Stromal cell of bone marrow (primary cell): ENCODE measurements at places on chromosomes 2 and 18.

DNA sequence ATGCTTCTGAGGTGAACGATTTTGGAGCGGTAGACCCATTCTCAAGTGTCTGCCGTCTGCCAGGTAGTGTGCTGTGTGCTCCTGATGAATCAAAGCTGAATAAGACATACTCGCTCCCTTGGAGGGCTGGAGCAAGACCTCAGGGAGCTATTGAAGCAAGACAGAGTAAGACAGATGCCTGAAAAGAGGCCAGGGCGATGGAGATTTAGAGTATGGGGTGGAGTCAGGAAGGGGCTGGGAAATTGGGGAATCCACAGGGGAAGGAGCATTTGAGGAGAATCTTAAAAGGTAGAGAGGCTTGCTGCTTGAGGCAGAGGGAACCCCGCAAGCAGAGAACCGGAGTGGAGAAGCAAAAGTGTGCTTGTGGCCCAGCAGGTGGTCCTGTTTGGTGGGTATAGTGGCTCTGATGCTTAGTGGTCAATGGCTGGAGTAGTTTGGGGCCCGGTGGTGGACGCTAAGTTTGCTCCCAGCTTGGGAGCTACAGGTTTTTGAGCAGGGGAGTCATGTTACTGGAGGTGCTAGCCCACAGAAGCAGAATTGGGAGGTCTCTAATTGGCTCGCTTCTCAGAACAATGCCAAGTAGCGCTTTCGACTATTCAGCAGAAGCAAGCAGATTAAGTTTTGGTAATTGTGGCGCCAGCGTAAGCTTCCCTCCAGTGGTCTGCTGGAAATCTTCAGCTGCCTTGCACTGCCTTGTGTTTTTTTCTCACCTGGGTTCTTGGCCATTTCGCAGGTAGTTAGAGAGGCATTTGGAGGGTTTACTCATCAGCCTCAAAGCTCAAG lies 2.0 kb downstream of the CNNM4 start:
- no peak for DNase-seq

DNA sequence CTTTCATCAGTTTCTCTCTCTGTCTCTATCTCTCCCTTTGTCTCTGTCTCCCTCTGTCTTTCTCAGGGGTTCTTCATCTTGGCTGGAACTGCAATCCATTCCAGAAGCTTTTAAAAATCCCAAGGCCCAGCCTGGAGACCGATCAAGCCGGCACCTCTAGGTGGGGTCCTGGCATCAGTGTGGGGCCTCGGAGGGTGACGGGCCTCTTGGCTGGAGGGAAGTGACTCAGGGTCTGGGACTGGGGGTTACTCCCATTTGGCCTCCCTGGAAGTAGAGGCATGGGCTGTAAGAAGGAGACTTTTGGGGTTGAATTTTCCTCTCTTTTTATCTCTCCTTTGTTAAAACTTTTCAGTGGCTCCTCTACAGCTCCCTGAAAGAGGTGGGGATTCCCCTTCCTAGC lies 52.8 kb upstream of the OTOF start:
- no peak for DNase-seq

DNA sequence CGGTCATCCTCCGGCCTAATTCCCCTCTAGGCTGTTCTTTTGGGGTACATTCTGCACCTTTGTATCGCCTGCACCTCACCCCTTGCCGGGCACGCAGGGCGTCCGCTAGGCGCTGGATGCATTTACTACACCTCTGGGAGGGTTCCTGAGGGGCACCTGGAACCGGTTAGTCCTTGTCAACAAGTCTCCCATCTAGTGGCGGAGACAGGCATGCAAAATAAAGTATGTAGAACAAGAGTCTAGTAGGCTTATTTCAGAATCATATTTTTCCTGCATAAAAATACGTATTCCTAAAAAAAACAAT lies 705 bp upstream of the TEX261 start:
- peak; percentile 6 for DNase-seq

DNA sequence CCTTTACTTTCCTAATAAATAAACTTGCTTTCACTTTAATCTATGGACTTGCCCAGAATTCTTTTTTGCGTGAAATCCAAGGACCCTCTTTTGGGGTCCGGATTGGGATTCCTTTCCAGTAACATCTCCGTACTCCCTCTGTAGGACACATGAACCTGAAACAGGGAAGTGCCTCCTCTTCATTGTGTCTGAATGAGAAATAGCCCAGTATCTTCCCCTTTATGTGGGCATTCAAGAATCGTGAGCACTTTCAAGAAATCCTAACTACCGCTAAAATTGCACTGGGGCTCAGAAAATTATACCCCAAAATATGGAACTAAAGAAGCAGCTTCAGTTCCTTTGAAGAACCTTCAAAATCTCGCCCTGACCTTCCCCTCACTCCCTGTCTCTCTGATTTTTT lies 7.8 kb upstream of the POMC start:
- no peak for DNase-seq

- no peak for DNase-seq
Measured at GRCh38 chr2:223526106-223526505, 76.1 kb downstream of the SCG2 start.

DNA sequence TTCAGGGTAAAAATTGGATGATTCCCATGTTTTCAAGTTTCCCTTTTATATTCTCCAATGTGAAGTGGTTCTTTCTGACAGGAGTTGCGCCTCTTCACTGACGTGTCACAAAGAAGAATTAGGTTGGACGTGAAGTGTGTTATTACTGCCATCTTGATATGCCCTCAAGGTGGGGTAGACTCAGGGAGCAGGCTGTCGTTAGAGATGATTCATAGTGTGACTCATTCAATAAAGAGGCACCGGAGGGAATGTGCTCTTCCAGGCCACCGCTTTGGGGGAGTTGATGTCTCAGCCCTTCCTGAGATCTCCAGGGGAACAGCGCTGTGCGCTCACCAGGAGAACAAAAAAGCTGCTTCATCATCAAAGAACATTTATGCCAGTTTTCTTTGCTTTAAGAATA lies 3.6 kb upstream of the DGKD start:
- peak; percentile 64 for DNase-seq

GRCh38 chr18:9866627-9867026 lies 19.1 kb upstream of the TXNDC2 start:
- DNase-seq = no peak

GRCh38 chr2:62456721-62457539 lies 49.1 kb downstream of the TMEM17 start:
- DNase-seq = peak; percentile 22

DNA sequence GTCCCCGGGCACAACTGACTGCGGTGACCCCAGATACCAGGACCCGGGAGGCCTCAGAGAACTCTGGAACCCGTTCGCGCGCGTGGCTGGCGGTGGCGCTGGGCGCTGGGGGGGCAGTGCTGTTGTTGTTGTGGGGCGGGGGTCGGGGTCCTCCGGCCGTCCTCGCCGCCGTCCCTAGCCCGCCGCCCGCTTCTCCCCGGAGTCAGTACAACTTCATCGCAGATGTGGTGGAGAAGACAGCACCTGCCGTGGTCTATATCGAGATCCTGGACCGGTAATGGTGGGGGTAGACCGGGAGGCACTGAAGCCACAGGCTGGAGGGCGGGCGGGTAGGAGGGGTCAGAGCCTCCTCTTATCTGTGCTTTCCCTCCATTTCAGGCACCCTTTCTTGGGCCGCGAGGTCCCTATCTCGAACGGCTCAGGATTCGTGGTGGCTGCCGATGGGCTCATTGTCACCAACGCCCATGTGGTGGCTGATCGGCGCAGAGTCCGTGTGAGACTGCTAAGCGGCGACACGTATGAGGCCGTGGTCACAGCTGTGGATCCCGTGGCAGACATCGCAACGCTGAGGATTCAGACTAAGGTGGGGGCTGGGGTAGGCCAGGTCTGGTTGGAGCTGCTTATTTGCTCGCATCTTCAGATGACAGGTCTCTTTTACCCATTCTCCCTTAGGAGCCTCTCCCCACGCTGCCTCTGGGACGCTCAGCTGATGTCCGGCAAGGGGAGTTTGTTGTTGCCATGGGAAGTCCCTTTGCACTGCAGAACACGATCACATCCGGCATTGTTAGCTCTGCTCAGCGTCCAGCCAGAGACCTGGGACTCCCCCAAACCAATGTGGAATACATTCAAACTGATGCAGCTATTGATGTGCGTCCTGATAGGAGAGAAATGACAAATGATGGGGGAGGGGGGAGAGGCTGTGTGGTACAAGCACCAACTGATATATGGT lies 780 bp downstream of the HTRA2 start:
- no peak for DNase-seq
